ENCODE measurements at places on chromosomes 2 and 18.

DNA sequence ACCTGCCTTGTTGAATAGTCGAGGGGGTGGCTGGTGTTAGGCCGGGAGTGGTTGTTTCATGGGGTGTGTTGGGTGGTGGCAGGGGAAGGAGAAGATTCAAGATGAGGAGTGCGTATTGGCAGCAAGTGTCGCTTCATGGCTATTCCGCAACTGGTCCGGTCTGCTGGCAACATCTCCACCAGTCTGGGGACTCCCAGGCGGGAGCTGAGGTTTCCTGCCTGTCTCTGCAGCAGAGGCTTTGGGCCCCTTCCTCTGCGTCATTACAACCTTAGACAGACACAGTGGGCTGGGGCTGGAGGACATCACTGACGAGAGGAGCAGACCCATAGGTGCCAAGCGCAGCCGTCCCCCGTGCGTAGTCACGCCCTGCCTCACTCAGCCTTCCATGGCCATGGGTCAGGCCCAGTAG is 64.0 kb upstream of the MCFD2 start:
- DNase-seq, result no peak

DNA sequence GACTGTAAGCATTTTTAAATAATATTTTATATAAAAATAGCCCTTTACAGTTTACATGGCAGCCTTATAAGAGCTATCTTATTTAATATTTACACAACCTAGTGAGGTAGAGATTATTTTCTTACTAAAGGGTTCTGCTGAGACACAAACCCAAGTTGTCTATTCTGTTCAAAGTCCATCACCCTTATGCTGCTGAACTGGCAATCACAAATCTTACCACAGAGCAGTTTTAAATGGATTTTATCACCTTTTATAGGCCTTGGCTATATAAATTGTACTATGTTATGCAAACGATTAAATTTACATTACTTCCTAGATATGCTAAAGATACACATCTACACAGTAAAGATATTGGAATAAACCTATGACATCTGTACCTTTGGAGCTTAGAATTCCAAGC is 40.7 kb downstream of the RBM45 start:
- DNase-seq, result no peak

DNA sequence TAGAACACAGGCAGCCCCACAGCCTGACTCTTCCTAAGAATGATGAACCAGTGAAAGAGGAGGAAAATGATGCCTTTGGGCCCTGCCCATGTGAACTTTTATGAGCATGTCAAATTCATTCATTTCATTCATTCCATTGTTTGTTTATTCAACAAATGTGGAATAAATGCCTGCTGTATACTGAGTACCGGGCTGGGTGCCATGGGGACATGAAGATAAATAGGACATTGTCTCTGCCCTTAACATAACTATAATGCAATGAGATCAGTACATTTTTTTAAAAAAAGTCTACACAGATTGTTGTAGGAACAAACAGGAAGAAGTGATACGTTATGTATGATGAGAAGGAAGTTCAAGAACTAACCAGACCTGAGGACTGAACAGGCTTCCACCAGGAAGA is 14.7 kb downstream of the MREG start:
- DNase-seq, result no peak

DNA sequence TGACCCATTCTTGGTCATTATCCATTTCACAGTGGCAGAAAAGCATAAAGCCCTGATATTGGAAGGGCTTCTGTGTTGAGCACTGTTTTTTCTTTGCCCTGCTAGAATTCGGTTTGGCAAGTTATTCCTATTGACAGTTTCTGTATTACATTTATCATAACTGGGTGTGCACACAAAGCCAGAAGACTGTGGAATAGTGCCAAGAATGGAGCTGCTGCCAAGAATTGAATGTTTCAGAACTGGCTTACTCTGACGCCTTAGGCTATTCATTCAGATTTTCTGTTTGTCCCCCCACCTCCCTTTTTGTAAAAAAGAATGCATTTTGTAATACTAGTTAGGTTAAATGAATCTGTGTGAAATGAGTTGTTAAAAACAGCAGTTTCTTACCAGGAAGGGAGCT is 12.7 kb downstream of the KDM3A start:
- no peak for DNase-seq

- DNase-seq, result no peak
These were observed 76.4 kb downstream of the SKA1 start for GRCh38 chr18:50451100-50451842.

GRCh38 chr2:25368660-25369059 is 26.9 kb upstream of the DNMT3A start:
- no peak for DNase-seq

- no peak for DNase-seq
These were observed 222.2 kb downstream of the LTBP1 start for GRCh38 chr2:33168922-33169321.

DNA sequence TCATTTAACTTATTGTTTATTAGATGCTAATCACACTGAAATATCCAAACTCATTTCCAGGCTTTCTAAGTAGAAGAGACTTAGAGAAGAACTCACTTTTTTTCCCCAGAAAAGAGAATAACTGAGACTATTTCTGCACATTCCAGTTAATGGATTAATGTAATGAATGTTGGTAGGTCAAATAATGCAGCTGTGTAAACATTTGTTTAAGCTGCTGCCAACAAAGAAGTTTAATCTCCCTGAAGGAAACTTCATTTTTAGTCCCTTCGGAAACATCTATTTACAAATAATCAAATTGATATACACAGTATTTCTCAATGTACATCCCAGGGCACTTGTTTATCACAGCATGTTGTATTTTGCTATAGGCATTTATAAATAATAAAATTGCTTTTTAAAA is 126.9 kb downstream of the KCNS3 start:
- DNase-seq, result no peak

GRCh38 chr18:35334821-35335220 is 9.4 kb downstream of the ZNF24 start:
- no peak for DNase-seq

- no peak for DNase-seq
These were observed 12.5 kb upstream of the HK2 start for GRCh38 chr2:74821177-74822126.

- no peak for DNase-seq
These were observed 3.9 kb downstream of the UBXN4 start for GRCh38 chr2:135745545-135745944.

- no peak for DNase-seq
These were observed 917.0 kb upstream of the PIK3C3 start for GRCh38 chr18:41038071-41038470.

DNA sequence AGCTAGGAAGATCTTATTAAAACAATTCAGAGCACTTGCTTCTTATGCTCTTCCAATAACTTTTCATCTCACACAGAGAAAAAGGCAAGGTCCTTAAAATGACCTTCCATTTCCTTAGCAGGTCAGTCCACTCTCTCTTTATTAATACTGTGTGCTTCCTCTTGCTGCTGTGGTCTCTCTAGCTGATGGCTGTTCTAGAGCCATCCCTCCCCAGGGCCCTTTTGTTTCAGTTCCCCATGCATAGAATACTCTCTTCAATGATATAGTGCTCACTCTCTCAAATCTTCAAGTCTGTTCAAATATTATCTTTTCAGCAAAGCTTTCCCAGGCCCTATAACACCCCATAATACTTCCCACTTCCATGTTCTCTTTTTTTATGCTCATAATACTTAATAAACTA is 469.3 kb downstream of the METTL4 start:
- DNase-seq, result no peak

- DNase-seq, result no peak
These were observed 1.8 kb downstream of the RFTN2 start for GRCh38 chr2:197673606-197674005.

DNA sequence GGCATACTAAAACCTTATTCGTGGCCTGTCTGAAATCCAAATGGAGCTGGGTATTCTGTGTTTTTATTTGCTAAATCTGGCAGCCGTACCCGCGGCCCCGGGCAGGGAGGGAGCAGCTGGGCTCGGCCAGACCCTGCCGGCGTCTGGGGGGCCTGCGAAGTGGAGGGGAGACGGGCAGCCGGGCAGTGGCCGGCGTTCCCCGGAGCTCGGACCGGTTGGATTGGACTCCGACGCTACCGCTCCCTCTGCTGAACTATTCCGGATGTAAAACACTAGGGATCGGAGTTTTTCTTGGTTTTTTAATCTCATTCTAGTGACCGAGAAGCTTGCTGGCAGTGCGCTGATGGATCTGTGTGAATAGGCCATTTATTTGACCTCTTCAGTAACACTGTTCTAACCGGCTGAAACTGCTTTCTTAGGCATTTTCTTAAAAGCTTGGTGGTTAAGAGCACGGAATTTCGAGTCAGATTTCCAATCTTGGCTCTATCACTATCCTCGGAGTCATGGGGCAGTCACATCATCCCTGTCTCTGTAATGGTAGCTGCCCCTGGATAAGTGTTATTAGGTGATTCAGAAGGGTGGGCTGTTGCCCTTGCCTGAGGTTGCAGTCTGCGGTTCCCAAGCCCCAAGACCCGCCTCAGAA is 694 bp downstream of the UNC50 start:
- DNase-seq, result no peak

DNA sequence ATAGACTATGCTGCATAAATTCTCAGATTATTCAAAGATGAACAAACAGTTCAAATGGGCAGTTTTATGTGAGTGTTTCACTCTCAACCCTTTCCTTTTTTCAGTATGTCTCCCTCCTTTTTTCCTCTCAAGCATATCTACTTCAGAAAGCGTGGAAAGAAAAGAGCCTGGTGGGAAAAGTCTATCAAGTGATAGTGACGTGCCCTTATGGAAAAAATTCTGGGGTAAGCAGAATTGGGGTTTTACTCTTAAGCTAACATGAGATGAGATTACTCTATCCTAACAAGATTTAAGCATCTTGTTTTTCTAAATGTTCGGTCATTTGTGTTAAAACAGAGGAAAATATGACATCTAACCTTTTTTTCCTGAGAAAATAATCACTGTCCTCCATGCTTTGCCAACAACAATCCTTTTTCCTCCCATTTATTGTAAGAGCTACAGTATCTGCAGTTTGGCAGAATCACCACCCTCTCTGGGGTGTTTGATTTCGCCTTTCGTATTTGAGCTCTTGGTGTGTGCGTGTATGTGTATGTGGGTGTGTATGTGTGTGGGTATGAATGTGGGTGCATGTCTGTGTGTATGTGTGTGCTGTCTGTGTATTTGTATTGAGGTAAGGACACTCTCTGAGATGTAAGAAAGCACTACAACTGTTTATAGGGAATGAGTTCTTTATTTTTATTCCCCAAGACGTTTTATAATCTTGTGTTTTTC is 143.9 kb upstream of the L3MBTL4 start:
- DNase-seq, result no peak

DNA sequence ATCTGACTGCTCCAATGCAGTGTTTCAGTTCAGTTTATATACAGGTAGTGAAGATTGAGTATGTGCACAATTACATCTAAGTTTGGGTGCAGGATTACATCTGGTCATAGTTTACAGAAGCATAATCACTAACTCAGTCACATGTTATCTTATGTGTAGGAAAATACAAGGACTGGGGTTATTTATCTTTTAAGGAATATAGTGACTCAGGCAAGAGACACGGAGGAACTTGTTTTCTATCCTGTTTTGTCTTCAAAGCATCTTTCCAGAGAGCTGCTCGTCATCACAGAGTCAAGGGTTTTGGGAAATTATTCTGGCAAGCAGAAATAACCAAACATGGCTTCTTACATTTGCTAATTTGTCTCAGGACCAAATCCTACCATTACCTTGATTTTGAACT is 1371.5 kb upstream of the TMEFF2 start:
- no peak for DNase-seq

DNA sequence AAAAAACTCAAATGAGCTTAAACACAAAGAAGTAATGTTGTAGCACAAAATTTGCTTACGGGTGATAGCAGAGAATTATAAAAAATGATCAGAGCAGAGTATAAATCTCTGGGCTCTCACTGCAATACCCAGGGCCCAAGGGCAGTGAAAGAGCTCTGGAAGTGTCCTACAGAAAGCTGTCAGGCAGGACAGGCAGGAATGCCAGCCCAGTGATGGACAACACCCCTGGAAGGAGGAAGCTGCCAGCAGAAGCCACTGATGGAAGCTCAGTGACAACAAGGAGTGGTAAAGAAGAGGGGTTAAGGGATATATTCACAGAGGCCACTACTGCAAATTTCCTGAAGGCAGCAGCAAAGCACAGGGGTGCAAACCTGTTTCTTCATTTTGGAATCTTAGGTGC is 214.9 kb downstream of the L3MBTL4 start:
- no peak for DNase-seq

DNA sequence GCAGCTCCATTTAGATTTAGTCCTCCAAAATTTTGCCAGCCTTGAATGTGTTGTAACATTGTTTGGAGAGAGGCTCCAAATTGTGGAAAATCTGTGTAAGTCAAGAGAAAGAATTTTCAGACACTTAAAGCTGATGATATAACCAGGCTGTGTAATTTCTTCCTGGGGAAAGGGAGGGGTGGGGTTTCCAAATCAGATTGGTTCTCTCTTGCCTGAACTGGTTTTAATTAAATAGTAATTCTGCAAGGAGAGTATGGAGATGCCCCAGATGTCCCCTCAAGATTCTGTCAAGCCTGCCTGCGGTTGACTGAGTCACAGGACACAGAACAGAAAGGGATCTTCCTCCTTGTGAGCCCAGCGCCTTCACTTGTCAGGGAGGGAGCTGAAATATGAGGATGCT is 54.5 kb downstream of the C18orf63 start:
- no peak for DNase-seq

GRCh38 chr2:188159484-188159883 is 132.2 kb upstream of the GULP1 start:
- DNase-seq, result no peak

DNA sequence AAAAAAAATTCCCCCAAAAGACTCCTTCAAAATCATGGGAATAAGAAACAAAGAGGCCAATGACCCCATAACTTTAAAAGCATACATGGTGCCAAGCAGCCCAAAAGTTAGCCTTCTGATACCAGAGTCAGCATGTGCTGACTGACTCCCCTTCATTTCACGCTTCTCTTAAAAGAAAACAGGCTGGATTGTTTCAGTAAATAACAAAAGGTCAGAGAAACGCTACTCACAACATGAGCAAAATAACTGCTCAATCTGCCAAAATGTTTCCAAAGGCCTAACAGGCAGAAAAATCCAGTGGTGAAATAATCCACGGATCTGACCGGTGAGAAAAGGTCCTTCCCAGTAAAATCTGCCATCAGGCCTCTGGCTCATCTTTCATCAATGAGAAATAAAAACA is 71.6 kb downstream of the BCL2 start:
- DNase-seq, result no peak

- no peak for DNase-seq
These were observed 180.4 kb upstream of the ZFP36L2 start for GRCh38 chr2:43406651-43407279.

GRCh38 chr2:21423854-21424253 is 300.1 kb downstream of the TDRD15 start:
- no peak for DNase-seq

- DNase-seq, result no peak
These were observed 536.8 kb downstream of the XIRP2 start for GRCh38 chr2:167424803-167425755.

DNA sequence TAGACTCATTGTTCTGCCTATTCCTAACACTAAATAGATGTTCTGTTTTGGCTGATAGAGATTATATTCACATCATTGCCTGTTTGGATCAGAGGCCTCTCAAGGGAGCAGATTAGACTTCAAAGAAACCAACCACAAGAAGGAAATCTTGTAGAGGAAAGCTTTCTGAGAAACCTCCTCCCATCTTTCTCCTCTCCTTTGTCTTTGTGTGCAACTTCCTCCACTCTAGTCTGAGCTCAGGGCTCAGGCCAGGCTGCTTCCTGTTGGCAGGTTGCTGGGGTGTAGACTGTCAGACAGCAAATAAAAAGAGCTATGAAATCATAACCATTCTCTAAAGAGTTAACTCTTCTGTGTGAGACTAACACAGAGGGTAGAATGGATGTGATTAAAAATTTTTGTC is 113.0 kb downstream of the TGFA start:
- DNase-seq, result no peak

GRCh38 chr2:147845411-147845971 is 662 bp downstream of the ACVR2A start:
- peak; percentile 1 for DNase-seq

- no peak for DNase-seq
These were observed 102.5 kb upstream of the RASGRP3 start for GRCh38 chr2:33373986-33374385.
